ENCODE measurements at places on chromosomes 16 and 17.

DNA sequence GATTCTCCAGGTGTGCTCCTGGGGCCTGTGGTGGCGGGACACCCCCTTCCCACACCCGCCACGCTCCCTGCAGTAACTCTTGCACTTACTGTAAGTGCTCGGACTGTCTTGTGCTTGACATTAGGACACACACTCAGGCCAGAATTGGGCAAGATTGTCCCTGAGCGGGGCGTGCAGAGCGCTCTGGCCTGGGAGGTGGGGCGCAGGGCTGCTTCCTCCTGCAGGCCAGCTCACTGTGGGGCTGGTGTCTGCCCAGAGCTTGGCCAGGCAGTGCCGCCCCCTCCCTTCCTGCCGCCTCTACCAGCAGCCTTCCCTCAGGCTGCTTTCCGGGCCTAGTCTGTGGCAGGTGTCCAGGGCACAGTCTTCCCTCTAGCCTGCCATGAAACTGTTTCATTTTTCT lies 6.1 kb upstream of the ATP6V0C start:
- peak; percentile 62 for DNase-seq

DNA sequence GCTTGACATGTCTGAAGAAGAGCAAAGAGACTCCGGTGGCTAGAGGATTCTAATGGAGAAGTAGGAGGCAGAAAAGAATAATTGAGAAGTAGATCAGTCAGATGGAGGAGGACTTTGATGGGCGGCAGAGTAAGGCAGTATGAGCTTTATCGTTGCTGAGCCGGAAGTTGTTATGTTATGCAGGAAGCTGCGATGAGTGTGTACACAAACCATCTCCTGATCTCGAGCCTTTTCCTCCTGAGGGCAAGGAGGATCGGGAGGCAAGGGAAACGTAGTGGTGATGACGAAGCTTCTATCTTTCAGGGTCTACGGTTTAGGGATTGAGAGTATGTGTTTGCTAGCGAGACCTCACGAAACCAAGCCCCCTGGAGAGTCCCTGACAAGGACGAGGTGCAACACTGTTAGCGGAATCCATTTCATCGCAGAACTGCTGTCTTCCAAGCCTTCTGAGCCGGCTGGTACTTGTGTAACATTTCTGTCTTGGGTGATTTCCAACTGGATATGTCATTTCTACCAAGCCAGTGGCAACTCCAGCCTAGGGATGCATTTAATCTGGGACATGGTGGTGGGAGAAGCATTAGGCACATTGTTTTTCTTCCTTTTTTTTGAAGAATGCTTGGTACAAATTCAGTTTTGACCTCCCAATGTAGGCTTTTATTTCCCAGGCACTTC lies 45.5 kb downstream of the RBFOX1 start:
- DNase-seq = no peak

DNA sequence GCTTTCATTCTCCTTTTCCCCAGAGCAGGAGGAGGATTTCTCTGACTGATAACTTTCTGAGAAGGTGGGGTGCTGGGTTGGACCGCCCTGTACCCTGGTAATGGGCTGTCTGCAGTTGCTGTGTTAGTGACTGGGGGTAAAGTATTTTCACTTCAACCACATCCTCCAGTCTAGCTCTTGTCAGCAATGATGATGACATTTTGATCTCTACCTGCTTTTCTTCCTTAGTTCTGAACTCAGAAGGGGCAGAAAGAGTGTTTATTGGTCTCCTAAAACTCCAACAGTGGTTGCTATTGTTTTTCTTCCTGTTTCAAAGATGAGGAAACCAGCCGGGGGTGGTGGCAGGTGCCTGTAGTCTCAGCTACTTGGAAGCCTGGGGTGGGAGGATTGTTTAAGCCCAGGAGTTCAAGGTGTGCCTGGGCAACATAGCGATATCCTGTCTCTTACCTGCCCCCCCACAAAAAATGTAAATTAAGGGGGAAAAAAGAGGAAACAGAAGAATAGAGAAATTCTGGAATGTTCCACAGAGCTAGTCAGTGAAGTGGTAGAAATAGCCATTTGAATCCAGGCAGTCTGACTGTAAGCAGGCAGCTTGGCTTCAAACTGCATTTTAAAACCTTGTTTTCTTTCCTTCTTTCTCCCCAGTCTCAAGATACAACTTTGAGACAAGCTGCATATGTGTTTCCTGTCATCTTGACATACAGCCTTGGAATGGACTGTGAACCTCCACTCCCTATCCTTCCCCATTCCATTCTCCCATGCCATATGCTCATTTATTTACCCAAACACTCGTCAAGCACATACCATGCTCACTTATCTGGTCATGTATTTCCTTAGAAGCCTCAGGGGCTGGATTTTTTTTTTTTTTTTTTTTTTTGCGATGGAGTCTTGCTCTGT lies 3.3 kb upstream of the N4BP1 start:
- no peak for DNase-seq

- no peak for DNase-seq
These were observed 205.4 kb downstream of the ANKFN1 start for GRCh38 chr17:56358651-56359050.

DNA sequence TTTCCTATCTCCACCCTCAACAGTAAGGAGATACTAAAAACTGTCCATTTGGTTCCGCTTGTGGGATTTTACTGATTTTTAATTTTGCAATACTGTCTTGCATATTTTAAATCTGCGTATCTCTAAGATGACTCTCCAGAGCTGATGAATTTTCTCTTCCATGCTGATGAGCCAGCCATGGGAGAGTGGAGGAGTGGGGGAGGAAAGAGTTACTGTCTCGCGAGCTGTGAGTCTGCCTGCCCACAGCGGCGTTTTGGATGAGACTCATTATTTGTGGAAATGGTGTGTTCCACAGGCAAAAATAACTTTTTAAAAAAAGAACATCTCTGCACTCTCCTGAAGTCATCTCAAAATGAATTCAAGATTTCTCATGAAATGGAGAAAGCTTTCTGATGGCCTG lies 34.6 kb upstream of the MYOCD start:
- DNase-seq = no peak

DNA sequence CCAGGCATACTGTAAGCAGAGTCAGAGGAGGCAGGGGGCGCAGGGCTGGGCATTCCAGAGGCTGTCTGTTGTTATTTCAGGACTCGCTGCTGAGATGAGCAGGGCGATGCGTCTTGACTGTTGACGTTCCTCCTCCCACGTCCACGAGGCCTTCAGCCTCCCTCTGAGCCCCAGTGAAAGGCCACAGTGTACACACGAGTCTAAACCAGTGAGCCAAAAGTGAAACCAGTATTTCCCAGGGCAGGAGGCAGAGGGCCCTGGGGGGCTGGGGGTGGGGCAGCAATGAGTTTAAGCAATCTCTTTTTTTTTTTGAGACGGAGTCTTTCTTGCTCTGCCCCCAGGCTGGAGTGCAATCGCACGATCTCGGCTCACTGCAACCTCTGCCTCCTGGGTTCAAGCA lies 21.5 kb downstream of the SMTNL2 start:
- DNase-seq = peak; percentile 74

GRCh38 chr17:68698746-68699145 lies 97.6 kb upstream of the FAM20A start:
- no peak for DNase-seq

- DNase-seq = no peak
These were observed 12.7 kb upstream of the CRHR1 start for GRCh38 chr17:45771271-45771959.

GRCh38 chr16:67395105-67395457 lies 1.8 kb upstream of the TPPP3 start:
- peak; percentile 13 for DNase-seq

DNA sequence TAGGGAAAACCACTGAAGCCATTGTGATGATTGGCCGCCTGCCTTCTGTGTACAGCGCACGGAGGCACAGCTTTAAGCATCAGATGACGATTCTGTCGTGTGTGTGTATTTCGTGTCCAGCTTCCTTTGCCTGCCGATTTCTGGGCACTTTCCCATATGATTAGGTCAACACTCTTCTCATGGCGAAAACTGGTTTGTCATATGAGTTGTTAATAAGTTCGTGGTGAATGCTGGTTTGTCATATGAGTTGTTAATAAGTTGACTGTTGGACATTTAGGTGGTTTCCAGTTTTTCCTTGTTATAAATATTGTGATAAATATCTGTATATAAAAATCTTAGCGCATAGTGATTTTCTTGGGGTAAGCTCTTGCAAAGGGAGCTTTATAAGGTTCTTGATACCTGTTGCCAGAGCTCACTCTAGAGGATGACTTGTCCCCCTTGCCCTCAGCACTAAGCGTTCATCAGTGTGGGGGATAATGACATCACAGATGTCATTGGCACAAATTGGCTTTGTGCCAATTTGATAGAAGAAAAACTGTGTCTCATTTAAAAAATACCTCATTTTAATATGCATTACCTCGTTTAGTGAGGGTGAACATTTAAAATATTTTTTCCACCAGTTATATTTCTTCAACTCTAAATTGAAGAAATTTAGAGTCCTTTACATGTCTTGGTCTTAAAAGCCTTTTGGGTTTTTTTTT lies 40.0 kb downstream of the PGS1 start:
- DNase-seq = no peak

DNA sequence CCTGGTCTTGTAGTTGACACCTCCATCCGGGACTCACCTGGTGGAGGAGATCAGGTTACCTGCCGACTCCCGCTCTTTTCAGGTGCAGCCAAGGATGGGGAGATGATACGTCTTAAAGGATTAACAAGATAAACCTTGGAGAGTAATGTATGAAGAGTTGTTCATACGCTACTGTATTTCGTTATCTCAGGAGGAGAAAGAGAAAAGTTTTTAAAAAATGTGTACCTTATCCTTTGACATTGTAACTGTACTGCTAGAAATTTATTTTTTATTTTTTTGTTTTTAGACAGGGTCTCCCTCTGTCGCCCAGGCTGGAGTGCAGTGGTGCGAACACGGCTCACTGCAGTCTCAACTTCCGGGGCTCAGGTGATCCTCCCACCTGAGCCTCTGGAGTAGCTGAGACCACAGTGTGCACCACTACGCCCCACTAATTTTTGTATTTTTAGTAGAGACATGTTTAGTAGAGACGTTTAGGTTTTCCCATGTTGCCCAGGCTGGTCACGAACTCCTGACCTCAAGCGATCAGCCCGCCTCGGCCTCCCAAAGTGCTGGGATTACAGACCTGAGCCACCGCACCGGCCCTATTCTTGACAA lies 764 bp upstream of the SMURF2 start:
- DNase-seq = no peak

DNA sequence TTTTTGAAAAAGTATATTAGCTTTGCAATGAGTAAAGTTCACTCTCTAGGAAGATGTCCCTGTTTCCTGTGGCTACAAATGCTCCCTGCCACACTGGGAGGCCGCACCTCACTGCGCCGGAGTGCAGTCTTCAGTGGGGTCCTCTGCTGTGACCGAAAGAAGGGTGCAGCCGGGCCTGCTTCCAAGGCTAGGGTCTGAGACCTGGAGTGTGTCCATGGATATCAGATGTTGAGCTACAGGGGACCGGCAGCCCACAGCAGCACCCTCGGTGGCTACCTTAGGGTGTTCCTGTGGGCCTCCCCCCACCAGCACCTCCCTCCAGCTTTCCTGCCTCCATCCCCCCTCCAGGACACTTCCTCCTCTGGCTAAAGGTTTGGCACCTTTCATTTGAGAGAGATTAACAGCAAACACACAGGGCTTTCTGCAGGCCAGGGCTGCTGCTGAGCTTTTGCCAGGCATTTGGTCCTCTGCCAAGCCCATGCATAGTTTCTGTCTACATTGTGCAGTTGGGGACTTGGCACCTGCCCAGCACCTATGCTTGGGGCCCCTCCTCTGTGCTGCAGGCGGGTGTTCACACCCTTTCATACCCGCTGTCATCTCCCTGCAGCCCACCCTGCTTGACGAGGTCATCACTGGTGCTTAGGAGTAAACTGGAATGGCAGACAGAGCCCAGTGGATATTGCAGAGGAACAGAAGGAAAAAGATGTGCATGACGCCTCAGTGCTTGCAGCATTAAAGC lies 33.8 kb upstream of the CRISPLD2 start:
- DNase-seq = no peak

DNA sequence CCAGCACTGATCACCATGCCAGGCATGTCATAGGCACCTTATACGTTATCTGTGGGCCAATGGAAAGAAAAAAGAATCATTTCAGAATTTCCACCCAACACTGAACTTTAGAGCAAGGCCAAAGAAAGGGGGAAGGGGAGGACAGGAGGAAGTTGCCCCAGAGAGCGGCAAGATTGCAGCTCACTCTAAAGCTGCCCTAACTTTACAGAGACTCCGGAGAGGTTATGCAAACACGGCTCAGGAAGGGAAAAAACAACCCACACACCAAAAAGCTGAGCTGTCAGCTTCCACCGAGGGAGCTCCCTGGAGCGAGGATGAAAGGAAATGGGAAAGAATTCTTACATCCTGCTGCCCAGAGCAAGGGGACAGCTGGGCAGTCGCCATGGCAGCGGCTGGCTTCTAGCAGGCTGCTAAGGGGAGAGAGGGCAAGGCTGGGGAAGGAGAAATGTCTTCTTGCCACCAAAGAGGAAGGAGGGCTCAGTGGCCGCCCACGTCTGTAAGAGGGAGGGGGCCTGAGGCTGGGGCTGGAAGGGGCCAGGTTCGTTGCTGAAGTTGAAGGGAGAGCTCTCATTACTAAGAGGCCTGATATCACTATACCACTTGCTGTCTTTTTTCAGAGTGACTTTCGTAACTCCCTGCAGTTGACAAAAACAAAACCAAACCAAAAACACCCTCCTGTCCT lies 18.2 kb downstream of the COTL1 start:
- DNase-seq = peak; percentile 63

- no peak for DNase-seq
These were observed 359.6 kb upstream of the CCL2 start for GRCh38 chr17:33895491-33895890.

GRCh38 chr17:71335212-71335611 lies 785.6 kb upstream of the SOX9 start:
- DNase-seq = no peak

GRCh38 chr16:10600782-10601443 lies 20.5 kb upstream of the EMP2 start:
- DNase-seq = no peak

DNA sequence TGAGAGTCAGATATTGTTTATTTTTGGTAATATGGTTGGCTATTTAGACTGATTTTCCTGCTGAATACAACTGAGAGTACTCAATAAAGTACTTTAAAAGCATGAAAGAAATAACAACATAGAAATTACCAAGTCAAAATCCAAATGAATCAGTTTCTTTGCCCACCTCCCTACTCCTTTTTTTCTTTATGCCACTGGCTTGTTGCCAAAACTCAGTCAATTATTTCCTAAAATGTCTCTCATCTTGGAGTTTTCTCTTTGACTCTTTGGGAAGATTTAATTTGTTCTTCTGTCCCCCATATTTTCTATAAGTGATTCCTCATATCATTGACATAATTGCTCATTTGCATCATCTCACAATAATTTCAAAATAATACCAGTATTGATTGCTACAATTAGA lies 2.6 kb upstream of the OMG start:
- no peak for DNase-seq

Data from adrenal gland (tissue), 19 donors.